ENCODE measurements at places on chromosomes 2 and 18.

DNA sequence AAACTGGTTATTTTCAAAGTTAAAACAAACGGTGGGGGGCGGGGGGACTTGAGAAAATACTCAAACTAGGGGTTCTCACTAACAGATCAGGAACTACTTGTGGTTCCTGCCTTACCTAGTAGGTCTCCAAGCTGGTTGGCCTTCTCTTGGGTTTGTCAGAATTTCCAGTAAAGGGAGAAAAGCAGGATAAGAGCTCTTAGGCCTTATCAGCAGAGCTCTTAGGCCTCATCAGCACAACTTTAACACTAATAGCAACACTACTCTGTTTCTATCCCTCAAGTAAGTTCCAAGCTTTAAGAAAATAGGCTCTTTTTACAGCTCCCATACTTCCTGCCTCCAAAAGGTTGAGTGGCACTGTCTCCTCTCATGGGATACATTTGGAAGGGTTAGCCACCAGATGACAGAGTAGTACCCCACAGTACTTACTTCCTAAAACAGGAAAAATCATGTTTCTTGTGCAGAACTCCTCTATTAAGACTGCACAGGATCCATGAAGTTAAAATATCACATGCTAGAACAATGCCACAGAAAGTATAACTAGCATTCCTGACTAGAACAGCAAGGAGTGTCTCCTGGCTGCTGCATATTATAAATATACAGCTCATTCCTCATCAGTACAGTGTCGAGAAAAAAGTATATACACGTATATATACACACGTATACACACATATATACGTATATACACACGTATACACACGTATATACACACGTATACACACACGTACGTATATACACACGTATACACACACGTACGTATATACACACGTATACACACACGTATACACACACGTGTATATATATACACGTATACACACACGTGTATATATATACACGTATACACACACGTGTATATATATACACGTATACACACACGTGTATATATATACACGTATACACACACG is 6.1 kb downstream of the FBXO11 start:
- DNase-seq: no peak

DNA sequence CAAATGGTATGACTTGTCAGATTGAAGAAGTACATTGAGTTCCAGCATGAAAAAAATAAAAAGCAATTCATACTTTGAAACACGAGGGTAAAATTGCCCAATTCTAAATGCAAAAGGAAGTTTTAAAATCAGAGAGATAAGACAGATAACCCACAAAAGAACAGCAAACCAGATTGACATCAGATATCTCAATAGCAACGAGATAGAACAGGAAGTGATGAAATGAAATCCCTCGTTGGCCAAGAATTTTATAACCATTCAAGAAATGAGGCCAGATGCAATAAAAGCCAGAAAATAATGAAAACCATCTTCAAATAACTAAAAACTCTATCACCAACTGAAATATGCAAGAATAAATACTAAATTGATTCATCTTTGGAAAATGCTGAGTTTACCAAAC is 172.8 kb downstream of the CD226 start:
- no peak for DNase-seq

- DNase-seq: no peak
These were observed 6.0 kb upstream of the CIB4 start for GRCh38 chr2:26646986-26647672.

- no peak for DNase-seq
These were observed 81.4 kb downstream of the ADCYAP1 start for GRCh38 chr18:986051-986450.

DNA sequence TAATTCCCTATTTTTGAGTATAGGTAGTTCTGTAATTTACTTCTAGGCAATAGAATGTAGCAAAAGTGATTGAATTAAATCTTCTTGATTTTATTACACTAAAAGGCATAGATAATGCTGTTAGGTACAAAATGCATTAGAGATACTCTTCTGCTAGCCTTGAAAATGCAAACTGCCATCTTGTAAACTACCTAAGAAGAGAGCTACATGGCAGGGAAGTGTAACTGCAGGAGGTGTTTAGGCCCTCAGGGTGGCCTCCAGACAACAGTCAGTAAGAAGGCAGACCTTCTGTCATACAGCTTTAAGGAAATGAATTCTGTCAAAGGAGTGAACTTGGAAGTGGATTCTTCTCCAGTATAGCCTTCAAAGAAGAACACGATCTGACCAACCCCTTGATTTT is 1396.8 kb upstream of the SLC39A10 start:
- DNase-seq: no peak

DNA sequence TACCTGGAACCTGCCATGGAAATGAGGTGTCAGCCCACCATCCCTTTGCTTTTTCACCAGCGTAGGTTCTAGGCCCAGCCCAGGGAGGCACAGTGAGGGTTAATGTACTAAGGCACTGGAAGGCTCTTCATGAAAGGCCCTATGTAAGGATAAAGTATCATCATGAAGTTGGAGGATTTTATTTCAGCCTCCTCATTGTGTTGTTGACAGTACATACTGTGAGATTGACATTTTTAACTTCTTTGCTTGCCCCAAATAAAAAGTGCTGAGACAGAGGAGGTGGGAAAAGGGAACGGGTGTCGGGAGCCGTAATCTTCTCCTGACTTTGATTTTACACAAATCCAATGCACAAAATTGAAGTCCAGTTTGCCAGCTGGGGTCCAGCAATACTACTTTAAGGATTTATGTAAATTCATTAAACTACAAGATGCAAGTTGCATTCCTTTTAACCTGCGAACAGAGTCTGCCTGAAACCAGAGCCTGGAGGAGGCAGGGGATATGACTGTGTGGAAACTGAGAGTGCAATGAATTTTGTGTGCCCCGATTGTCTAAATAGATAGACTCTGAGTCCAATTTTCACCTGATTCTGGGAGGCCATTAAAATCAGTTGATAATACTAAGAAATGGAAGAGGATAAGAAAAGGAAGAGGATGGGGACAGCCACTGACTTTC is 5.4 kb upstream of the NCKAP5 start:
- DNase-seq: no peak

DNA sequence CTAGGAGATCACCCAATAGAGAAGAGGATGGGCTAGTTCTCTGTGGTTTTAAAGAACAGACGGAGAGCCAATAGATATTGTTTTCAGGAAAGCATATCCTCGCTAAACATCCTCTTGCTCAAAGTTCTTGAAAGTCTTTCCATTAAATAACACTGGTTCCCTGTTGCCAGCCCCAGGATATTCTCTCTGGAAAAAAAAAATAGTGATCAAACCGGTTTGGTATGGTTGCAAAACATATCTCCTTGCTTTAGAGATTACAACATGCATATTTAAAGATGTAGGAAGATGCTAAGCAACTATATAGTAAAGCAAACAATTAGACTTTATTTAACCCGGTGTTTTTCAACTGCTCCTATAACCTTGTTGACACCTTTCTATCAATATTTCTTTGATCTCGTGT is 211.4 kb downstream of the CMPK2 start:
- DNase-seq: no peak

DNA sequence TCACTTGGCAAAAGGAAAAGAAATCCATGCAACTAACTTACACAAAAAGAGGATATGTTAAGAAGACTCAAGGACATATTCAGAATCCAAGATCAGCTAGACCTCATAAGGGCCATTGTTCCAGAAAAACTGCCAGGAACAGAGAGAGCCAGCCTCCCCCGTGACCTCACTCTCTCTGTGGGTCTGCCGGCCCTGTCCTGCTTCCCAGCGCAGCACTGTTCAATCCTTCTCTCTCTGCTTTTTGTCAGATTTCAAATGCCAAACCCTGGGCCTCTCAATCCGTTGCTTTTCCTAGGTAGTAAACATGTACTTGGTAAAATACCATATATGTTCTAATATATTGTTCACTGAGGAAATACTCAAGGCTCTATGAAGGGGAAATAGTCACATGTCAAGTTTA is 40.0 kb upstream of the ACKR3 start:
- no peak for DNase-seq

- DNase-seq: no peak
These were observed 6.0 kb downstream of the RPIA start for GRCh38 chr2:88697370-88698026.

DNA sequence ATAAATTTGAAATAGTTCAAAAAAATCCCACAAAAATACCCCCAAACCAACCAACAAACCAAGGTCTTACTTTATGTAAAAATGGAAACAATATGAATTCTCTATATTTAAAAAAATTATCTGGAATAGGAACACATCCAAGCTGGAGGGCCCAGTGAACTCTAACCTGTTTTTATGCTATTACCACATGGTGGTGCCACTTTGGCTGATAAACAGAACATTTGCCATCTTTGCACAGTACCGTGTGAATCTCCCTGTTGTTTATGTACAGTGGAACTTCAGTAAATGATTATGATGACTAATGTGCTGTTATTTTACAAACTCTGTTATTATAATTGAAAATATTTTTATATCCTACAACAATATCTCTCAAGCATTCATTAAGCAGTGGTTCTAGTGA is 145.3 kb upstream of the SMAD7 start:
- DNase-seq: no peak

- DNase-seq: no peak
These were observed 157.9 kb downstream of the ADCYAP1 start for GRCh38 chr18:1062588-1062987.

DNA sequence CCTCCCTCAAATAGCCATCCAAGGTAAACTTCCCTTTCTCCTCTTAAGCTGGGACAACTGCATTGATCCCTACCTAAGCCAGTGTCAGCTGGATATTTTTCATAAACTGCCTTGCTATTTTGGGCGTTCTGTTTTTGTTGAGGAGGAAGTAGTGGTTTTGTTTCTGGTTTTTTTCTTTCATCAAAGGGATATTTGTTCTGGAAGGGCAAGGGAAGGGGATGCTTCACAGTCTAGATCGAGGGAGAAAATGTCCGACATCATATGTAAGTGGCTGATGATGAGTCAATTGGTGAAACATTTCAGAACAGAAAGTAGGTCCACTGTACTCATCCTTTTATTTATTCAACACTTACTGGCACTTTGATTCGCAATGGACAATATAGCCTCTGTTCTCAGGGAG is 31.0 kb downstream of the TANC1 start:
- DNase-seq: peak; percentile 19

- no peak for DNase-seq
These were observed 253.2 kb downstream of the TTC32 start for GRCh38 chr2:19648583-19648982.
